Mesenteric fat pad (tissue), 1 donor: ENCODE measurements at places on chromosomes 1 and 21. TPM values are rescaled to one million over a fixed set of nuclear protein-coding genes. Genes with fewer than 3 reads are reported as not detected.

- DNase-seq, result no peak
Observed at GRCh38 chr1:229075716-229076115, 195.2 kb upstream of the RAB4A start.

GRCh38 chr1:114344656-114345055 lies 166.3 kb downstream of the TRIM33 start:
- DNase-seq, result no peak

DNA sequence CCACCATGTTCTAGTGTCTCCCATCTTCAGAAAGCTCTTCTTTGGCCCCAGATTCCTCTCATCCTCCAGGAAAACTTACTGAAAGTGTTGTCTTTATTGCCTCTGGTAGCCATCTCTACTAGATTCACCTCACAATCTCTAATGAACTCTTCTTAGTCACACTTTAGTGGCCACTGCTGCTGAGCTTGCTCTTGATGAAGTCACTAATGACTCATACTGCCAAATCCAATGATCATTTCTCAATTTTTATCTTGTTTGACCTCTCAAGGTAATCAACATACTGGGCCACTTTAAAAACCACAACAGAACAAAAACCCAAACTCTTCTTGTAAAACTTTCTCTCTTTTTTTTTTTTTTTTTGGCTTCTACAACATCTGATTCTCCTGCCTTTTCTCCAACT lies 196.4 kb downstream of the LHX8 start:
- DNase-seq, result no peak

- no peak for DNase-seq
Observed at GRCh38 chr1:65791801-65792668, 660 bp upstream of the PDE4B start.

- no peak for DNase-seq
Observed at GRCh38 chr1:50977575-50978143, 7.6 kb downstream of the CDKN2C start.

GRCh38 chr1:199272139-199272544 lies 633.3 kb downstream of the PTPRC start:
- DNase-seq, result no peak

DNA sequence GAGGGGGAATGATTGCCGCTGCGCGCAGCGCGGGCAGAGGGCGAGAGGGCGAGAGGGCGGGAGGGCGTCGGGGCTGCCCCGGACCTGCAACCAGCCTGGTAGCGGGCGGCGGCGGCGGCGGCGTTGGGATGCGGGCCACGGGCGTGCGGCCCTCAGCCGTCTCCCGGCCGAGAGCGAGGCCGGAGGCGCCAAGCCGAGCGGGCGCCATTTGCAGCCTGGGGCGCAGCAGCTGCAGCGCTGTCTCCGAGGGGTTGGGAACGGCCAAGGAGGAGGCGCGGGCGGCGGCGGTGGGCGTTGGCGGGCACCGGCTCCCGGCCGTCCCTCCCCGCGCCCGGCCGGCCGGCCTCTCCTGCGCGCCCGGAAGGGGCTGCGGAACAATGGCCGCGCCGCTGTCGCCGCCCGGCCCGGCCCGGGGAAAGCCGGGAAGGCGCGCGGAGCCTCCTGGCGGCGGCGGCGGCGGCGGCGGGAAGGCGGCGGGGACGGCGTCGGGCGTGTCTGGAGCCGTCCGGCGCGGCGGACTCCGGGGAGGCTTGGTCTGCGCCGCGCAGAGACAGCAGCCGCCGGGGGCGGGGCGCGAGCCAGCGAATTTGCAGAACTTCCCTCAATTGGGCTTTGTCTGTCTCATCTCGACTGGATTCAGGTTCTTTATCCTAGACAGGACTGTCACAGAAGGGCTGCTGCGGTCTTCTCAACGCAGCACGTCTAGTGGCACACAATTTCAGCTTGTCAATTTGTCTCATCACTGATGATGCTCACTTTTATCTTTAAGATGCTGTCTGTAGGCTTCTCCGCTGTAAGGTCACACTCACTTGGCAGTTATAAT lies 35.7 kb downstream of the ZBTB8B start:
- no peak for DNase-seq

DNA sequence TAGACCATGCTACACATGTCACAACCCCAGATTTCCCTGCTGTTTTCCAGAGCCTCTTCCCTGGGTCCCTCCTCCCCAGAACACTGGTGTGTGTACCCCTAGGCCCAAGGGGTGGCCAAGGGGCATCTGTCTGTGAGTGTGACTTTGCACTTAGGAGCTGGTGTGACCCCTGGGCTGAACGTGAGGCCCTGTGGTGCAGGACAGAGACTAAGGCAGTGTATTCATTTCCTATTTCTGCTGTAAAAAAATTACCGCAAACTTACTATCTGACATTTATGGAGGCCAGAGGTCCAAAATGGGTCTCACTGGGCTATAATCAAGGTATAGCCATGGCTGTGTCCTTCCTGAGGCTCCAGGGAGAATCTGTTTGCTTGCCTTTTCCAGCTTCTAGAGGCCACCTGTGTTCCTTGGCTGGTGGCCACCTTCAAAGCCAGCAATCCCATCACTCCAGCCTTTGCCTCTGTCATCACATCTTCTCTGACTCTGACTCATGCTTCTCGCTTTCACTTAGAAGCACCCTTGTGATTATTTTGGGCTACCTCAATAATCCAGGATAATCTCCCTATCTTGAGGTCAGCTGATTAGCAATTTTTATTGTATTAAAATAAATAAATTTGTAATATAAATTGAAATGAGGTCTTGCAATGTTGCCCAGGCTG lies 24.0 kb upstream of the ELOA start:
- DNase-seq, result no peak

DNA sequence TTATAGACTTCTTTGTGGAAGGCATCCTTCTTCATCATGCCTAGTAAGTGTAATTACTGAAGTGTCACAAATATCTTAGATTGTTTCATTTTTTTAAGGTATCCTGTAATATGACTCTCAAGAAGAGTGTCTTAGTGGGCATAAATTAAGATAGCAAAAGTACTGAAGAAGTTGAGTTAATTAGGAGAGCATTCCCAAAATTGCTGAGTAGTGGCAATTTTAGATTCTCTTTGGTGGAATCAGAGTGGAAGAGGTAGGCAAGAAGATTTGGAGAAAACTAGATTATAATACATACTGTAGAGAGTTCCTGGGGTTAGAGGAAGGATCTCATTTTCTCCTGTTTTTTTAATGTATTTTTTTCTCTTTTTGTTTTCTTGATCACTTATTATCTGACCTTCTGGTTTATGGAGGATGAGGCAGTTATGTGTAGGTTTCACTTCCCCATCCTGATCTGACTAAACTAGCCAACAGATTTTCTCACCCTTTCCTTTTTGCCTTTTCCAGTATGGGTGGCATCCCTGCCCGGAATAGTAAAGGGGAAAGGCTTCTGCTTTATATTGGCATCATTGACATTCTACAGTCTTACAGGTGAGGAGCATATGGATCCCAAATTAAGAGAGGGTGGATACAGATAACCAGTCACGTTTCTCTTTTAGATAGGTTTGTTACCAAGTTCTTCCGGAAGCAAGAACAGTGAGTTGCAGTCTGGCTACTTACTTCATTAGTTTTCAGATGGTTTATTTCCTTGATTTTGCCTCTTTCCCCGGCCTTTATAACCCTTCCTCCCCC lies 16.7 kb upstream of the PSMD4 start:
- no peak for DNase-seq

GRCh38 chr1:230753586-230754251 lies 6.5 kb downstream of the CAPN9 start:
- peak; percentile 87 for DNase-seq

DNA sequence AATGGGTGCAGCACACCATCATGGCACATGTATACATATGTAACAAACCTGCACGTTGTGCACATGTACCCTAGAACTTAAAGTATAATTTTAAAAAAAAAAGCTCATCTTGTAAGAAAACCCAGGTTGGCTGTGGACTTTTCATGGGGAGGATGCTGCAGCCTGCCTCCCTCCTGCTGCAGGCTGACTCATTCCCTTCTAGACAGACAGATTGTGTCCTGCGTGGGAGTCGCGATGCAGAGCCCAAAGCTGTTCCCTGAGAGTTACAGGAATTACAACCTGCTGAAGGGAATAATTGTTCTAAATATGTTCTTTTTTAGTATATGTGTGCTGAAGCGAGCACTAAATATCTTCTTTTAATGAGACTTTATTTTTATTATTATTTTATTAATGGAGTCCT lies 93.2 kb downstream of the TBX19 start:
- no peak for DNase-seq

- DNase-seq, result no peak
Observed at GRCh38 chr1:155125946-155126555, 1.6 kb upstream of the EFNA1 start.

The LRRC39 gene
- total RNA-seq, result 1.0 TPM

The CFHR4 gene
- total RNA-seq, result not detected

The DIPK1A gene
- total RNA-seq, result 25.9 TPM

The IVL gene
- total RNA-seq, result not detected

The TSACC gene
- total RNA-seq, result 0.64 TPM

The PLCH2 gene
- total RNA-seq, result 0.55 TPM
